ENCODE measurements at places on chromosomes 5 and 9.

GRCh38 chr9:113475031-113475430 is 11.5 kb downstream of the RGS3 start:
- DNase-seq: no peak

GRCh38 chr9:450057-450456 is 235.4 kb downstream of the DOCK8 start:
- no peak for DNase-seq

DNA sequence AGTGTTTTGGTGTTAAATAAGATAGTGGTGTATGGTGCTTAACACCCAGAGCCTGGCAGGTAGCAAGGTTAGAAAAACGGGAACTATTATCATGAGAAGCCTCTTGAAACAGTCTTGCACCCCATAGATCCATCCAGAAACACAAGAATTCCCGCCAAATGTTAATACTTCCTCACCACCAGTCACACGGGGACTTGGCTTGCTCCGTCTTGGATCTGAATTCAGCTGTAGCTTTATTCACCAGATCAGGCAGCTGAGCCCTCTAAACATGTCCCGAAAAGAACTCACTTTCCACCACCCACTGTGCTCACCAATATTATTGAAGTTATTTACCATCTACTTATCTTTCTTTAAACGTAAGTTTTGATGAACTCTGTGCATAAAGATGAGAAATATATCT is 101.6 kb upstream of the PTPN3 start:
- no peak for DNase-seq

- no peak for DNase-seq
These were observed 54.3 kb downstream of the FAM81B start for GRCh38 chr5:95445442-95445841.

GRCh38 chr5:138874241-138874640 is 894 bp downstream of the LRRTM2 start:
- DNase-seq: no peak

DNA sequence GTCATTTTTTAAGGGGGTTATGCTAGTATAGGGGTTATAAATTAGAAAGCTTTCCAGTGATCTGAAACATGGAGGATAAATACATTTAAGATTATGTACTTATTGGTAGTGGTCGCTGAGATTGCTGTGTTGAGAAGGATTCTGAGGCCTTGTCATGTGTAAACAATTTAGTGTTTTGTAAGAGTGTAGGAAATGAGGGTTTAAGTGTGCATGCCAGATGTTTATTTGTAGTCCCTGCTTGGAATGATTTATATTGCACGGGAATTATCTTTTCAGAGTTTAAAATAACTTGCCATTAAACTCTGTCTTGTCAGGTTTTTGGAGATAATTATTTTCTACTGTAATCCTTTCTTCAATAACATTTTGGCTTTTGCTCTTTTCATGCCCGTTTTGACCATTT is 19.4 kb downstream of the ZNF618 start:
- no peak for DNase-seq

GRCh38 chr5:157545610-157546310 is 29.8 kb downstream of the ADAM19 start:
- DNase-seq: no peak

DNA sequence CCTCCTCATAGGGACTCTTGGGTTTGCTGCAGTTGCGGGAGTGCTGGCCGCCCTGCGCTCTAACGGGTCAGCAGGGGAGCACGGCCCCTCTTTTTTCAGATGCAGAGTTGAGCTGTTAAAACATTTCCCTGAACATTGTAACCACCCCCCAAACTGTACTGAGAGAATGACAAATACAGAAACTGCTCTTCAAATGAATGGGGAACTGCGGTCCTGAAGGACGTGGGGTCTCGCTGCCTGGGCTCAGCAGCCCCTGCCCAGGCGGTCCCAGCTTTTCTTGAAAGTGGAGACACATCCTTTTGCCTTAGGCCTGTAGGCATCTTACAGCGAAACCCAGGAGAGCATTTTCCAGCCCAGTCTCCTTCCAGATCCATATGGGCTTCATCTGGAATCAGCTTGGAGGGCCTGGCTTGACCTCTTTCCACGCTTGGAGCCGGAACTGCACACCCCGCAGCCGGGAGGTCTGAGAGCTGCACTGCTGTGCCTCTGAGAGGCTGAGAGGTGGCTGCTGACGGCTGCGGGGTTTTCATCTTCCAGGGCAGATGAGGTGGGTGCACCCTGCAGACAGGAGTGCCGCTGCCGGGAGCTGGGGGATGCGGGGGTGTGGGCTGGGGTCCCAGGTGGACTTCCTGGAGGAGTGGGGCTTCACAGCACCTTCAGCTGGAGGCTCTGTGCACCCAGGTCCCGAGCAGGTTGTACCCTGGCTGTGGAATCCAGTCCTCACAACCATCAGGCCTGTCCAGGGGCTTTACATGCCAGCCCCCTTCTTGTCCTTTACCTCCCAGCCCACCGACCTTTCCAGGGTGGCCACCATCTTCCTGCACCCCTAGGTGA is 1.2 kb upstream of the AGPAT2 start:
- DNase-seq: no peak

DNA sequence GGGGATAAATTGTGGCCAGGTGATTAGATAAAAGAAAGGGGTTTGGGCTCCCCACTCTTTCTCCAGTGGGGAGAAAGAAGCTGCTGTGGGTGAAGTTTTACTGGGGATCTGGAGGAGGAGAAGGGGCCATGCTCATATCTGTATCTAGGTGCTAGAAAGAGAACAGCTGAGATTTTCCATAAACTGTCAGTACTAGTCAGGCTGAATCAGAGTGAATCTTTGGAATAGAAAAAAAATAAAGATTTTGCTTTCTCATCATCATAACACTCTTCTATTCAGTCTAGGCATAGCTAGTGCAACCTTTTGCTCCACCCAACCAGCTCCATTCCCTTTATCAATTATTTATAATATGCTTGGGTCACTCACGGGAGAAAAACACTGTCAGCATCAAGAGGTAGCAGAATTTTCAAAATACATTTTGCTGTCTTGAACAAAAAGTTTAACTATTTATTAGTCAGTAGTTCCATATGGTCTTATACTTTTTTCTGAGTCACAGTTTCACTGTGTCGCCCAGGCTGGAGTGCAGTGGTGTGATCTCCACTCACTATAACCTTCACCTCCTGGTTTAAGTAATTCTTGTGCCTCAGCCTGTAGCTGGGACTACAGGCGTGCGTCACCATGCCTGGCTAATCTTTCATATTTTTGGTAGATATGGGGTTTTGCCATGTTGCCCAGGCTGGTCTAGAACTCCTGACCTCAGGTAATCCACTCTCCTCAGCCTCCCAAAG is 21.3 kb upstream of the ERMP1 start:
- DNase-seq: no peak

DNA sequence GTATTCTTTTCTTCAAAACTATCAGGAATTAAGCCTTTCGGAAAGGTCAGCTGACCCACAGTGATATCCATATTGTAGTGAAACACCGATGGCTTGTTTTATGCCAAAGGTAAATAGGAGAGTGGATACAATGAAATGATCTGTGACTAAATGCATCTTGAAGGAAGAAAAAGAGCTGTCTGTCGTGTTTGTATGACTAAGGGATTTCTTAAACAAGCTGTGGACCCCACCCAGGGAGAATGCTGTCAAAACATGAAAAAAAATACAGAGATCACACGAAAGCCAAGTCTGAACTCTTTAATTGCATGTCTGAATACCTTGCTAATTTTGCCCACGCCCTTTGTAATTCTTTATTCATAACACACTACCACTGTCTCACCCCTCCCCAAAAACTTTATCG is 286.4 kb upstream of the WWC1 start:
- DNase-seq: no peak

DNA sequence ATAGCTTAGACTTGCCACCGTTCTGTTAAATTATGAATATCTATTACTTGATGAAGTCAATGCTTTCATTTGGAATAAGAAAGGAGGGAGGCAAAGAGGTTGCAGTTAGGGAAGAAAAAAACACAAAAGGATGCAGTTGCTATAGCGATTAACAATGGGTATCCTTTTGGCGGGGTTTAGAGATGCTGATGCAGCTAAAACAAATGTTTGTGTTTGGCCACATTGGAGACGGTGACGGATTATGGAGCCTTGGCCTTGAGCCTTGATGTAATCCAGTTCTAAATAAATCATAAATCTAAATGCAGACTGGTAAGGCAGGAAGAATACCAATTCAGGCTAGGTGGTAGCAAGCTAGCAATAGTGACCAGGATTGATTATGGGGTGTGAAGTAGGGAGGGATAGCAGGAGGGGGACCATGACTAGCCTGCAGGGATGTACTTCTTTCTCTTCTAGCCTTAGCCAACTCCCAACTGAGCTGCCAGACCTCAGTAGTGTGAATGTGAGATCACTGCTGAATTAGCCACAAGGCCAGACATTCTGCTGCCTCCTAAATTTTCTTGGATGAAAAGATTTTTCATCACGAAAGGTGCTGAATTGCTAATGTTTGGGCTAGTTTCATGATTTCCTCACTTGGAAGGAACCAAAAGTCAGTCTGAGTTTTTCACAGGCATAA is 160.3 kb downstream of the TLR4 start:
- DNase-seq: no peak

- peak; percentile 3 for DNase-seq
These were observed 147.8 kb downstream of the TMEM38B start for GRCh38 chr9:105842023-105842644.

DNA sequence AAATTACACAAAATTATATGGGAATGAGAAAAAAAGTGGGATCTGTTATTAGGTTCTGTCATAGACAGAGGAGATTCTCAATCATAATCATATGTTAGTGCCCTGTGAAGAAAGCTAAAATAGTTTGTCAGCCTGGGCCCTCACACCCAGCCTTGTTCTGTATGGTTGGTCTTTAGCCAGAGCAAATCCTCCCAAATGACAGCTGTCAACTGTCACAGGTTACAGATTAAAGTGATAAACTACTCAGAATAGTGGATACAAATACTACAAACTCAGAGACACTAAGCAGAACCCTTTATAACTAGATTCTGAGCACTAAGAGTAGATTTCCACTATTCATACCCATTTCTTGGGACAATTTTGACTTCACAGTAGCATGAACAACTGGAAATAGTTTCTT is 405.0 kb upstream of the MEF2C start:
- no peak for DNase-seq

DNA sequence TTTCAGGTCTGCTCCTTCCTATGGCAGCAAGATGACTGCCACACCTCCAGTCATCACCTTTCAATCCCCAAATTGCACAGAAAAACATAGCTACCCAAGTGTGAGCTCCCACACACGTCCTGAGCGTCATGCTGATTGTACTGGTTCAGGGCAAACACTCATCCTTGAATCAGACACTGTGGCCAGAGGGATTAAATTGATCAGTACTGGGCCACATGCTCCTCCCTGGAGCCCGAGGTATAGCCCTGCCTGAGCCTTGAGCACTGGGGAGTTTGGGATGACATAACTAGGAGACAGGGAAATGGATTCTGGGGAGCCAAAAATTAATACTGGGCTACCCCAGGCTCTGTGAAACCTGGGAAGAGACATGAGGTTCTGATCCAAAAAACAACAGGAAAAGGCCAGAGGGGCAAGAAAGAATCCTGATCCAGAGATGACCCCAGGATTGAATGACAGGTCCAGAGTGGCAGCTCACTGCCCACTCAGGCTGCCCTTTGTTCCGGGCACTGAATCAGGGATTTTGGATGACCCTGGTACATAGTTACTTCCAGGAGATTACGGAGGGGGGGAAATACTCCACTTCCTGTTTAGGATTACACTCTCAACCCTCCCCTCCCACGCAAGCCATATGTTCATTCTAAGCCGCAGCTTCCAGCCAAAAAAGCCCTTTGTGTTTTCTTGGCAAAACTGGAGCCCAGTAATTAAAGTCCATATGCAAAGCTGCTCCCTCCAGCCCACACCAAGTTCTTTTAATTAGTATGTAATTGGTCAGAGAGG is 141.6 kb upstream of the SPRY4 start:
- DNase-seq: no peak

- DNase-seq: no peak
These were observed 701 bp upstream of the ZNF462 start for GRCh38 chr9:106862110-106862820.

- no peak for DNase-seq
These were observed 18.7 kb downstream of the ROPN1L start for GRCh38 chr5:10460252-10460906.

- no peak for DNase-seq
These were observed 14.5 kb upstream of the AUH start for GRCh38 chr9:91376239-91376638.

DNA sequence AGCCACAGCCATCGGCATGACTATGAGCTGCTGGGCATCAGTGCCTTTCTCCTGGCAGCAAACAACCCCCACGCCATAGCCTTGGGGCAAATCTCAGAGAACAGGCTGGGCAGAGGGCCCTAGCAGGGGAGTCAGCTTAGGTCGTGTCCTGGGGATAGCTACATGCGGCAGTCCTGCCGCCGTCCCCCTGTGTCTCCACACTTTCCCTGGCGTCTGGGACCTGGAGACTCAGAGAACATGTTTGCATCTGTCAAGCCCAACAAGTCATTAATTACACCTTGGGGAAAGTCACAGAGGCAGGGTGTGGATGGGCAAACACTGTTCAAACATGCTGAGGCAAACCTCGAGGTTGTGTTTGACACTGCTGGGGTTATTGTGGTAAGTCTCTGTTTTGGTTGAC is 123.6 kb downstream of the C5orf15 start:
- DNase-seq: no peak

GRCh38 chr9:14418301-14418940 is 104.5 kb upstream of the NFIB start:
- no peak for DNase-seq

GRCh38 chr5:176152191-176152929 is 85.9 kb upstream of the SIMC1 start:
- no peak for DNase-seq

DNA sequence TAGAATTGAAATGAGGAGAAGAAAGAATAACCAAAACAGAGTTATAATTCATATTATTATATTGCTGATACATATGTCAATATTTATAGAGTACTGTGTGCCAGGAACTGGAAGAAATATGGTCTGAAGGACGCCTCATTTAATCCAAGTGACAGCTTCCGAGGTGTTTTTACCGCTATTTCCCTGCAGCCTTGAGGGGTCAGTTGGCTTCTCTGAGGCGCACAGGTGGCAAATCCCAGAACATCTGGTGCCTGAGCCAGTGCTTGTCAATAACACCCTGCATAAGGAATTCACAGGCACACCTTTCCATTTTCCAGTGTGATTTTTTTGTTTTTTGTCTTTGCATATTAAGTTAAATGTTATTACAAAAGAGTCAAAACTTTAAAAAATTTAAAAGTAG is 43.3 kb upstream of the CTSL start:
- DNase-seq: no peak

GRCh38 chr5:38994324-38994927 is 79.8 kb downstream of the RICTOR start:
- no peak for DNase-seq

DNA sequence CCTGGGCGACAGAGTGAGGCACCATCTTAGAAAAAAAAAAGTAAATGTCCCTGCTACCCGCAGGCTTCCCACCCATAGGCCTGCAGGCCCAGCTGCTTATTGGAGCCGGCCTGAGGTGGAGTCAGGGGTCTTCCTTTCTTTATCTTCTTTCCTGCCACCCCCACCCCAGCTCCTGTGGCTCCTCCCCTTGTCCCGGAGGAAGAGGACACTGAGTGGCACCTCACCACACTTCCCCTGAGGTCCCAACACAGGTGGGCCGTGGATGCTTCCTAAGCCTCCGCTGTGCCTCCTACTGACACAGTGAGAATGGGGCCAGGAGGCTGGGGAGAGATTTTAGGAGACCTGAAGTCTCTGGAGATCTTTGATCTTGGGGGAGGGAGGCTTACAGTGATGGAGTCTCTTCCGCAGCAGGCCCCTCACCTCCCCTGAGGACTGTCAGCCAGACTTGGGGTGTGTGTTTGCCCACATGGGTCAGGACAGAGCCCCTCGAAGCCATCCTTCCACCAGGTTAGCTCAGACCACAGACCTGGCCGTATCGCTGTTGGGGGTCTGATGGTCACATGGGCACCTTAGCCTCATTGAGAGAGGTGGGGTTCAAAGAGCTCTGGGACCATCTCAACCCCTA is 135.4 kb upstream of the IER5L start:
- DNase-seq: no peak
